ENCODE measurements at places on chromosomes 13 and 19. TPM values are rescaled to one million over a fixed set of nuclear protein-coding genes. Genes with fewer than 3 reads are reported as not detected.
A peak's percentile ranks its signal among the peaks of the same experiment; 100 is the strongest.

GRCh38 chr19:28456252-28456651 is 756.7 kb downstream of the UQCRFS1 start:
- DNase-seq: no peak

Gene MBD3L3
- not detected for total RNA-seq

Gene SIGLECL1
- total RNA-seq: not detected

GRCh38 chr19:43641333-43641732 is 1.7 kb upstream of the CADM4 start:
- no peak for DNase-seq

GRCh38 chr13:44426461-44426860 is 52.8 kb downstream of the SERP2 start:
- DNase-seq: no peak

- peak; percentile 88 for DNase-seq
Observed at GRCh38 chr13:38518328-38518727, 168.5 kb upstream of the FREM2 start.

- DNase-seq: peak; percentile 86
Observed at GRCh38 chr13:114226699-114227323, 7.9 kb upstream of the CDC16 start.

GRCh38 chr19:6610934-6611852 is 20.2 kb upstream of the CD70 start:
- peak; percentile 52 for DNase-seq

GRCh38 chr13:45926741-45927140 is 75.2 kb upstream of the SIAH3 start:
- no peak for DNase-seq

DNA sequence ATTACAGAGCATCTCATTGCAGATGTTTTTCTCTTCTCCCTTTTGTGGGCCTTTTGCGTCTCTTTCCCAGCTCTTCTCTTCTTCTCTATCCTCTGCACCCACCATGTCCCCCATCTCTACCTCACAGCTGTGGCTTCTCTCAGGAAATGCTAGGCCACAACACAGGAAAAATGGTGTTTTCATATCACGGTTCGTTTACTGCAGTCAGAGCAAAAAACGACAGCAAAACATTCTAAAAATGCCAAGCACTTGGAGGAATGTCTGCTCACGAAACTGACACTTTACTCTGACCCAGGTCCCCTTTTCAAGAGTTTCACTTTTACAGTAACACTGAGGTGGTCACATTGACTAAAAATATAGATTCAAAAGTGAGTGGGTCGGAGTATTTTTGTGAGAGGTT is 152.2 kb downstream of the DCT start:
- DNase-seq: no peak

DNA sequence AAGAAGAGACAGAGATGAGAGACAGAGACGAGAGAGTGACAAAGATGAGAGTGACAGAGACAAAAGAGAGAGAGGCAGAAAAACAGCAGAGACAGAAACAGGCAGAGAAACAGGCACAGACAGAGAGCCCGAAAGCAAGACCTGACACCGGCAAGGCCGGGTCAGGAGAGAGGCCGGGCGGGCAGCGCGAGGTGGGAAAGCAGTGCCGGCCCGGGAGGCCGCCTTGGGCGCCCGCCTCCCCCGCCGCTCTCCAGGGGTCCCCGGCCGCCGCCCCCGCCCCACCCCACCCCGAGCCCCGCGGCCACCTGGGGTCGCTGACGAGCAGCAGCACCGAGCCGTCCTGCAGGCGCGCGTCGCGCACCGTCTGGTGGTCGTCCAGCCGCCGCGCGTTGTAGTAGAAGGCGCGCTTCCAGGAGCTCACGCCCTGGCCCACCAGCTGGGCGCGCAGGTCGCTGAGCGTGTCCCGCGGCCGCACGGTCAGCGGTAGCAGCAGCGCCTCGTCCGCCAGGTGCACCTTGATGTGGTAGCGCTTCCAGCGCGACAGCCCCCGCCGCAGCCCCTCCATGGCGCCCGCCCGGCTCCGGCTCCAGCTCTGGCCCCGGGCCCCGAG is at the start of gene TINCR:
TINCR (minus strand) TSS at position 594 of the 610 bp plus-strand sequence.
- DNase-seq: no peak

GRCh38 chr13:88014527-88014926 is 343.4 kb downstream of the SLITRK5 start:
- no peak for DNase-seq

- DNase-seq: no peak
Observed at GRCh38 chr13:111627596-111627995, 307.2 kb downstream of the TEX29 start.

Measured in myocyte (in vitro differentiated cells).